ENCODE measurements at places on chromosomes 2 and 18.
A peak's percentile ranks its signal among the peaks of the same experiment; 100 is the strongest.

DNA sequence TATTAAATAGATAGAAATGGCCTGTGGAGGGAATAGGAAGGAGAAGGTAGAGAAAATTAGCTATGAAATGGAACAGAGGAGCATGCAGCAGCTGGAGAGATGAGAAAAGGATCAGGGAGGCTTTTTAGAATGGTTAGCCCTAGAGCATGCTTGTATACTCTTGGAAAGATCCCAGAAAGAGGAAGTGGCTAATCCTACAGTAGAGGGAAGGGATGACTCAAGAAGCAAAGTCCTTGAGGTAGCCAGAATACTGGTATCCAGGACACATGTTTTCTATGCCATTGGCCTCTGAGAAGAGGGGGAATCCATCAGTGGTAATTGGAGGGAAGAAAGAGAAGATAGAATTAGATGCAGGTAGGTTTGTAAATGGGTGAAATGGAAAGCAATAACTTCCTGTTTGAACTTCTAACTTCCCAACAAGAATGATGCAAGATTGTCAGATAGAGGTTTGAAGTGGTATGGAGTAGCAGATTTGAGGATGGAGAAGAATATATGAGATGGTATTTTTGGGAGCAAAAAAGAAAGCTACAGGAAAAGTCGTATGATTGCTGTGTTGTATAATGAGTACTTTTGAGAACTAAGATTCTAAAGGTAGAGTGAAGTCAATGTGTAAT, 17.1 kb upstream of the OSBPL6 start:
- peak; percentile 17 for DNase-seq

DNA sequence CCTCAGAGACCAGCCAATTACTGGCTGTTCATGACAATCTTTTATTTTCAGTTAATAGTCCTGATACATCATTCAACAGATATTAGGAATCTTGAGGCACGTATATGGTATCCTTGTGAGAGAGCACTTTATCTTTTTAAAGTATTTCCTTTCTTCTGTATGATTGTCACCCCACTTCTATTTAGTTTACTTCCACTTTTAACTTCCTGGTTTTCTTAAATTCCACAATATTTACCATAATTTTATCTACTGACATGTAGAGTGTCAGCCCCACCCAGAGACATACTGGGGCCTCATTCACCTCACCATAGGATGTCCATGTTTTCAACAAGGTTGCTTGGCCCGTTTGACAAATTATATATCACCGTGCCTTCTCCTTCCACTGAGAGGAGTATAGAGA, 182.9 kb upstream of the ID2 start:
- no peak for DNase-seq

DNA sequence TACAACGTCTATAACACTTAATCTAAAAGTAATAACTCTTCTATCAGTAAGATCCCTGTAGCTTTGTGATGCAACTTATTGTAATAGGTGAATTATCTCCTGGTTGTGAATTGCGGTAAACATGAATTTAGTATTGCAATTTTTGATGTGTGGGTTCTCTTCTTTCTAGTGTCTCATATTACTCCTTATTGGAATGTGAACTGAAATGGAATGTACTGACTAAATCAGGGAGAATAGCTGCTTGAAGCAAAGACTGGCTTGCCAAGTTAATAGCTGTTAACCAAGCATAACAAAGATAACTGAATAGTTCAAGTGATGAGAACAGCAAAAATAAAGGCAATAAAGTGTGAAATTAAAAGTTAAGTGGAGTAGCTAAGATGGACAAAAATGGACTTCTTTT, 60.5 kb upstream of the TFPI start:
- peak; percentile 7 for DNase-seq

DNA sequence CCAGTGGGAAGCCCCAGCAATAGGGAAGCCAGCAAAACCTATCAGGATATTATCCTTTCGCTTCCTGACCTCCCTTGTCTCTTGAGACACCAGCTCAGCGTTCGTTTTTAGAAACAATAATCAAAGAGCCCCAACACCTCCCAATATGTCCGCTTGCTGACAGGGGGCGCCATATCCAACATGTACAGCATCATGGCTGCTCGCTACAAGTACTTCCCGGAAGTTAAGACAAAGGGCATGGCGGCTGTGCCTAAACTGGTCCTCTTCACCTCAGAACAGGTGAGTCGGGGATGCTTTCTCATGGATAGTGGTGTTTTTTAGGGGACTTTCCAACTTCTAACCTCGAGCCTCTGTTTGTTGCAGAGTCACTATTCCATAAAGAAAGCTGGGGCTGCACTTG, 28.7 kb downstream of the GAD1 start:
- no peak for DNase-seq

DNA sequence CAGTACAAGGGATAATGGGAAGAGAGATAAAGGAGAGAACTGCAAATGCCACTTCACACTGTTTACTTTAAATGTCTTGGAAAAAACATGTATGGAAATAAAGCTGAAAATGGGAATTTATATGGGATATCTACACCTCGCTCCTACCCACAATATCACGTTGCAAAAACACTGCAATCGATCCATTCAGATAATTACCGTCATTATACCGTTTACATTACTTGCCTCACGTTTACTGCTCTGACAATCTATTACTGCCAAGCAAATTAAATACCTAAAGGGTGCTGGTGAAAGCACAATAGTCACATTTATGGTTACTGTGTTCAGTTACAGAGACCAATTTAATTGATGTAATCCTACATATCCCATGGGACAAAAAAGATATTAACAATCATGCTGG, 214.7 kb upstream of the LYPD1 start:
- no peak for DNase-seq

- no peak for DNase-seq
Observed at GRCh38 chr2:128474036-128474955, 155.6 kb upstream of the HS6ST1 start.

GRCh38 chr2:31058096-31059035, 79.9 kb downstream of the GALNT14 start:
- no peak for DNase-seq

GRCh38 chr2:124883595-124883994, 858.5 kb downstream of the CNTNAP5 start:
- no peak for DNase-seq

DNA sequence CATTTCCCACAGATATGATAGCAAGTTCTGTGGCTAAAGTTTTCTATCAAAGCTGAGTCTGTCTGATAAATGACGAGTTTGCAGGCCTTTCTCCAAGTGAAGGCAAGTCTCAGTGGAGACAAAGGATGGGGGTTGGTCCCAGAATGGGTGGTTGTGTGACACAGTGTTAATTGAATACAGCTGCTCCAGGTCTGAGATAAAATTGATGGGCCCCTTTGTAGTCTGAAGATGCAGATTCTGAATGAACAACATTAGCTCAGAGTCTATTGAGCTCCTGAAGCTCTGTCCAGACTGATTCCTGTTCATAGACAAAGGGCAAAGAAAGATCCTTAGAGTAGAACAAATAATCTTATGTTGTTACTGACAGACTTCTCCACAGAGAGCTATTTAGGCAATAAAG, 296.9 kb upstream of the CYRIA start:
- DNase-seq, result no peak

DNA sequence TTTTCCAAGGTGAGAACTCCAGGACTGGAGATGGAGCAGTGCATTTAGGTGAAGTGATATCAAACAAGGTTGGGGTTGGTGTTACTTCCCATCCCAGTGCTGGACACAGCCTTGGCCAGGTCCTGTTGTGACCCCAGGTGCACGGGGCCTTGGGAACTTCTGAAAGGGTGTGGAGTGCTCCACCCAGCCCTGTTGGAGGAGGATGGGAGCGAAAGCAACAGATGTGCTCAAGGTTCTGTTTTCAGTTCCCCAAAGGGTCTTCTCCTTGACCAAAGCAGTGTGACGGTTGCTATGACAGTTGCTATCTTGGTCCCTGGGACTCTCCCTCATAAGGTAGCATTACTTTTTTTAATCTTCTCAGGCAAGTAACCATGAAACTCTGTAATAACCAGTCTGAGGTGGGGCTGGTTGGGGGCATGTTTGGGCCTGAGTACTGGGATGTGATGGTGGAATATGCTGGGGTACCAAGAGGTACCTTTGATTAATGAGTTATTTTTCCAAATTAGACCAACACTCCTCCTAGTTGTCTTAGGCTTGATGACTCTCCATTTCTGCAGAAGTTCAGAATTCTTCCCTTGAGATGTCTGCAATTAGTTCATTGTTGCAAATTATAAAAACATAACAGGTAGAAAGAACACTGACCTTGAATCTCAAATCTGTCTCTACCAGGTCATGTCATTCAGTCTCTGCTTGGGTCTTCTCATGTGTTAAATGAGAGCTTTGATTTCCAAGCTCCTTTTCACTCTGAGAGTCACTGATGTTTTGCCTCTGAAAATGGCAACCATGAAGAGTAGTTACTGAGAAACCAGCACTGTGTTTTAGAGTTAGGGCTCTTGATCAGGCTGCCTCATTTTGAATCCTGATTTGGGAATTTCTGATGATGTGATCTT, 154.5 kb downstream of the RPIA start:
- no peak for DNase-seq

DNA sequence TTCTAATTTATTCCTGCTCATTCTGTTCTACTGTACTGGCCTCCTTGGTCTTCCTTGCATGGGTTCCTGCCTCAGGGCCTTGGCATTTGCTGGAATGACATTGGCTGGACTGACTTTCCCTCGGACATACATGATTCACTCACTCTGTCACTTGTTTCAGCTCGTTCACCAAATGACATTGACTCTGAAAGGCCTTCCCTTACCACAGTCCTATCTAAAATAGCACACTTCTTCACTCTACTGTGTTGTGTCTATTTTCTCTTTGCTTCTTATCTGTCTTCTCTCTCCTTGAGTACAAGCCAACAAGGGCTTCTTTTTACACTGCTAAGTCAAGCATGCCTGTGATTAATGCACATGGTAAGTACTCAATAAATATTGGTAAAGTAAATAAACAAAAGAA, 65.6 kb downstream of the SCG2 start:
- DNase-seq, result no peak

GRCh38 chr2:63650756-63651155, 62.0 kb downstream of the MDH1 start:
- no peak for DNase-seq

DNA sequence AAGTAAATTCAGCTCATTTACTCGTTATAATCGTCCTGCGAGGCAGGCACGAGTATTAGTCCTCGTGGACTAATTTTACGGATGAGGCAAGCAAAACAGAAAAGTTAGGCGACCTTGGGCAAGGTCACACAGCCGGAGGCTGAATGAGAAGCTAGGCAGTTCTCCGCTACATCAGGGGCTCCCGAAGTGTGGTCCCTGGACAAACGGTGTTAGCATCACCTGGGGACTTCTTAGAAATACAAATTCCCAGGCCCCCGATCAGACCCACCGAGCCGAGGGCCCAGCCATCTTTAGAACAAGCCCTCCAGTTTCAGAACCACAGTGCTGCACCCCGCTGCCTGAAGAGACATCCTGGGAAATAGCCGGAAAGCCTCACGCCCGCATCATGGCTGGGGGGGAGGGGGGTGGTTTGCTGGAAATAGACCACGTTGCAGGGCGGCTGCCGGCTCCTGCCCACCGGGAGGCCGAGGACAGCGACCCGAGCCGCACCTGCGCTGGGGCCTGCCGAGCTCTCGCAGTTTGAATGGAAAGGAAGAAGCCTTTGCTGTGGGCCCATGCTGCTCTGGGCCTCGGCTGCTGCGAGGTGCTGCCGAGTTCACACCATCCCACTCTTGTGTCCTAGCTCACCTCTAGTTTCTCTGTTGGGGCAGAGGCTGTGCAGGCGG, 72.2 kb downstream of the TFCP2L1 start:
- no peak for DNase-seq

DNA sequence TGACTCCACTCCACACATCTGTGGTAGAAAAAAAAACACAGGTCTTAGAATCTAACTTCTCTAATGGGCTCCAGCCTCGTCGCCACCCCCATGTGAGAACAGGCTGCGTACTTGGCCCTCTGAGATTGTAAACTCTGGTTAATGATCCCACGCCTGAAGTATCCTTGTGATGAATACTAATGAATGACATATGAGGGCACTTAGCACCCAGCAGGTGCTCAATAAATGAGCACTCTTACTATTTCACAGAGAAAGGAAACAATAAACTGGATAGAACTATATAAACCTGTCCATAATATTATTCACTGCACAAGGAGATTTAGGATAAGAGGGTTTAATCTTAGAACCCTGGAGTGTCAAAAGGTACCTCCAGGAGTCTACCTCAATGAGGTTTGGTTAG, 310.1 kb upstream of the HNRNPA3 start:
- no peak for DNase-seq

GRCh38 chr2:178238154-178238521, 43.8 kb downstream of the OSBPL6 start:
- DNase-seq, result peak; percentile 64

DNA sequence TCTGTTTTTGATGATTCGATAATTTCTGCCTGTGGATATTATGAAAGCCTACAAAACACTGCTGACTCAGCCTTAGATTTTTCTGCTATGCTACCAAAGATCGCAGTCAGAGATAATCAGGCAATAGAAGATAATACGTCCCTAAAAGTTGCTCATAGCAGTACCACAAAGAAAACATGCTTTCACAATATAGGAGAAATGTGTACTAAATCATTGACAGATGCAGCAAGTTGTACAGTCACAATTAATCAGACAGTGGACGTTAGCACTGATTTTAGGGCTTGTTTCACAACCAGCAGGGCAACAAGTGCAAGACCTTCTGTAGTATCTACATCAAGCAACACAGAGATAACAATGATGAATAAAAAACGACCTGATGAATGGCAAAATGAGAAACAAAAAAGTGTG, 19.5 kb downstream of the RBM44 start:
- peak; percentile 66 for DNase-seq

- DNase-seq, result no peak
Observed at GRCh38 chr18:63676526-63677323, 15.0 kb upstream of the SERPINB3 start.

- no peak for DNase-seq
Observed at GRCh38 chr2:11625671-11626070, 44.3 kb downstream of the NTSR2 start.

- DNase-seq, result no peak
Observed at GRCh38 chr2:49845671-49846070, 691.4 kb upstream of the FSHR start.

GRCh38 chr2:216551234-216552068, 52.8 kb downstream of the RPL37A start:
- DNase-seq, result peak; percentile 58

- DNase-seq, result peak; percentile 43
Observed at GRCh38 chr2:32745191-32745590, 117.3 kb downstream of the TTC27 start.

DNA sequence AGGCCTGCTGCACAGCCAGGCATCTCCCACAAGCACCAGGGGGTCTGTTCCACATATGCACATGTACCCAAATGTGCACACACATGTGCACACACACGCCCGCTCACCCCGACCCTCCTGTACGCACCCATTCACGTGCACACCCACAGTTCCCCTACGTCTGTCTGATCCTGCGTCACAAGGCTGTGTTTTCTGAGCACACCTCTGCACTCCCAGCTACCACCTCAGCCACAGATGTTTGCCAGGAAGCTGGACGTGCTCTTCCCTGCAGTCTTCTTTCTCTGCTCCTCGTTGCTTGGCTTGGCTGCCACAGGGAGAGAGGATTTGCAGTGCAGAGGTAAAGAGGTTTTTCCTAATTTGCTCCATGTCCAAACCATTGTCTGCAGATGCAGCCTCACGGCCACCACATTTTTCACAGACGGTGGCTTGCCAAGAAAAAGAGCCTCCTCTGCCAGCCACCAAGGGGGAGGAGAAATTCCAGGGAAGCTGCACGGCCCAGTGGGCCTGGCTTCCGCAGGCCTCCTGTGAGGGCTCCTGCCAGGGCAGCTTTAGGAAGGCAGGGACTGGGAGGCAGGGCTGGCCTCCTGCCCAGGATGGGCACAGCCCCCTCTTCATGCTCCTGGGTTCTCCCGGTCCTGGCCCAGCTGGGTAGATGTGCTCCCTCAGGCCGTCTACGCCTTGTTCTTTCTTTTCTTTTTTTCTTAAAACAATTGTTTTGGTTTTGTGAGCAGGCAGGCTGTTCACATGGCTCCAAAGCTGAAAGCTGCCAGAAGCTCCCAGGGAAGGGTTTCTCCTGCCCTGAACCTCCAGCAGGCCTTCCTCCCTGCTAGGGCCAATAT, 29.3 kb upstream of the HS6ST1 start:
- DNase-seq, result no peak

Data from brain microvascular endothelial cell (primary cell).